NAMALWA (cell line): ENCODE measurements at places on chromosomes 3 and 15.
A peak's percentile ranks its signal among the peaks of the same experiment; 100 is the strongest.

- DNase-seq: no peak
Measured at GRCh38 chr3:138875754-138876664, 41.3 kb upstream of the PIK3CB start.

DNA sequence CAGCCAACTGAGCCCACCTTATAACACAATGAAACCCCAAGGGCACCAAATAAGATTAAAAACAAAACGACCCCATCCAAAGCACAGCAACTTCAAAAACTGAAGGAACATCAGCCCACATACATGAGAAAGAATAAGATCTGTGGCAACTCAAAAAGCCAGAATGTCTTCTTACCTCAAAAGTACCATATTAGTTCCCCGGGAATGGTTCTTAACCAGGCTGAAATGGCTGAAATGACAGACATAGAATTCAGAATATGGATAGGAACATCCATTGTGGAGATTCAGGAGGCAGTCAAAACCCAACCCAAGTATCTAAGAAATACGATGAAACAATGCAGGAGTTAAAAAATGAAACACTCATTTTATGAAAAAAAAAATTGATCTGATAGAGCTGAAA lies 222.3 kb downstream of the SCAPER start:
- no peak for DNase-seq

- DNase-seq: peak; percentile 65
Measured at GRCh38 chr15:63497642-63498467, 6.5 kb upstream of the USP3 start.

- DNase-seq: no peak
Measured at GRCh38 chr15:84398763-84399701, 163.5 kb downstream of the GOLGA6L4 start.
